ENCODE measurements at places on chromosomes 11 and 22.

DNA sequence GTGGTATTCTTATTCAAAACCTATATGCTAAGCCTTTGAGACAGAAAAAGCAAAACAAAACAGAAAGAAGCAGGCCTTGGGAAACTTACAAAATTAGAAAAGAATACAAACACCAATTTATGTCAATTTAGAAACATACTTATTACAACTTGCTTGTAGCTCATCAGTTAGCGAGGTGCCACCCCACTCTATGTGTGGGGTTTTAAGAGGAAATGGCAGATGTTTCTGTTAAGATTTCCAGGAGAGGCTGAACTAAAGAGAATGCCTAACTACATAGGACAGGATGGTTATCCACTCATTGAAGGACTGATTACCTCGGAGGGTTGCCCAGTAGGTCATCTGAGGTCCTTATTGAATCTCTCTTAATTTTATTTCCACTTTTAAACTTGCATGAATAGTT is 302.0 kb downstream of the ETS1 start:
- no peak for DNase-seq

DNA sequence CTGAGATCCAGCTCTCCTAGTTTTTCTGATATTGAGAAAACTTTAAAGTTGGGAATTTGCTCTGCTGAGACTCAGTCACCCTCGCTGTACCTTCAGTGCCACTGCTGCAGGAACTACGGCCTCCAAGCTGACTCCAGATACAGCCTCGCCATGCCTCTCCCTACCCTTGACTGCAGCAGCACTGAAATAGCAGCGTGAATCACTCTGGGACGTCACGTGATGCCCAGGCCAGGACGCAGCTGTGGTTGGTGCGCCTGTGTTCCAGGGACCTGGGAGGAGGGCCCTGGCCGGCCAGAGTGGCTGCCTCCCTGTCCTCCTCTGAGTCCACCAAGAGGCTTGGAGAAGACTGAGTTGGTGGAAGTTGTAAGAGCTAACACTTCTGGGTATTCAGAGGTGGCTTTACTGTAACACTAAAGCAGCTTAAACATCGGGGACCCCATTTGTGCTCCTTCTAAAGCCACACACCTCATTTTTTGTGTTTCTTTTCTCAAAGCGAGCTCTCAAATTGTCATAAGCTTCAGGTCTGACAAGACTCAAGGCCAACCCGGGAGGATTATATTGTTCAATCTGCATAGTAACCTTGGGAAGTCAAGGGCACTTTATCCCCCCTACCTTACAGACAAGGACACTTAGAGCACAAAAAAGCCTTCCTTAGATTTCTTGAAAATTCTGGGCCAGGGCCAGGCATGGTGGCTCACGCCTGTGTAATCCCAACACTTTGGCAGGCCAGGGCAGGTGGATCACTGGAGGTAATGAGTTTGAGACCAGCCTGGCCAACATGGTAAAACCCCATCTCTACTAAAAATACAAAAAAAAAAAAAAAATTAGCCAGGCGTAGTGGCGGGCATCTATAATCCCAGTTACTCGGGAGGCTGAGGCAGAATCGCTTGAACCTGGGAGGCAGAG is 4.2 kb upstream of the STIP1 start:
- DNase-seq = peak; percentile 91

GRCh38 chr11:112523951-112524350 is 263.3 kb upstream of the PLET1 start:
- no peak for DNase-seq

GRCh38 chr11:128260398-128260797 is 327.0 kb downstream of the ETS1 start:
- no peak for DNase-seq

GRCh38 chr11:8251616-8252295 is 11.9 kb downstream of the LMO1 start:
- DNase-seq = no peak

GRCh38 chr11:20068691-20069090 is 91.6 kb downstream of the DBX1 start:
- DNase-seq = no peak

DNA sequence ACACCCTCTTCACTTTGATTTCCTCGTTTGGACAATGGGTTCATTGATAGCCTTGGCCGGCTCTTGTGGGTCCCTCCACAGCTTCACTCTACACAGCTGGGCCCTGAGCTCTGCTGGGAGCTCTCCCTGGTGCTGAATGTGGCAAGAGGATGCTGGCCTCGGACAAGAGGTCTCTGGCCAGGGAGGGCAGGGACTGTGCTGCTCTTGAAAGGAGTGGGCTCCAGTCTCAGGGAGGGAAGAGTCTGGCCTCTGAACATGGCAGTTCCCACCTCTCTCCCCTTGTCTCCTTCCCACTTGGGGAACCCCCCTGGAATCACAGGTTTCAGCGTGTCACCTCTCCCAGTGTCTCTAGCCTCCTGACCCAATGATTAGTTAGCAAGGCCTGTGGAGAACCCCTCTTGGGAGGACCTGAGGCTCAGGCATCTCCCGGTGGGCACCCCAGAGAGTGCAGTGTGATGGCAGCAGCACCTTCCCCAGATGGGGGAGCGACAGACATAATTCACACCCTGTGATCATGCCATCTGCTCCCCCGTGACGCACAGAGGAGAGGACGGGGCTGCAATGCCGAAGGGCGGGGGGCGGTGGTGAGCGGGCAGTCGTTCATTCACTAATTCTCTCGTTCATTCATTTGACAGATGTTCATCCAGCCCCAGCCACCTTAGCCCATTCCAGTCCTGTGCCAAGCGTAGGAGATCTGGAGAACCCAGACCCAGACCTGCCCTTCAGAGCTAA is 2.8 kb upstream of the CABP7 start:
- DNase-seq = peak; percentile 65

DNA sequence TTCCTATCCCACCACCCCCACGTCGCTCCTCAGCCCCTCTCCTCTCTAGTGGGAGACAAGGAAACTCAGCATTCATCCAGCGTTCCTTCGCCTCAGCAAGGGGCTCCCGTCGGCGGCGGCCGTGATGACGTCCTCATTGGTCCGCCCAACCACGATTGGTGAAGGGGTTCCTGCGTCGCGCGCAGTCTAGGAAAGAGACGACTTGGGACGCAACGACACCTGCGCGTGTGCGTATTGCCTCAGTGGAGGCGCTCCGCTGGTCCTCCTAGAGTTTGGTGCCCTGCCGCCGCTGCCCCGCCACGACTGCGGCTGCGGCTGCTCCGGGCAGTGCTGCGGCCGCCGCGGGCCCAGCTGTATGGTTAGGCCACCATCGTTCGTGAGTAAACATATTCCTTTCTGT is 56.6 kb downstream of the CCDC81 start:
- DNase-seq = peak; percentile 19

DNA sequence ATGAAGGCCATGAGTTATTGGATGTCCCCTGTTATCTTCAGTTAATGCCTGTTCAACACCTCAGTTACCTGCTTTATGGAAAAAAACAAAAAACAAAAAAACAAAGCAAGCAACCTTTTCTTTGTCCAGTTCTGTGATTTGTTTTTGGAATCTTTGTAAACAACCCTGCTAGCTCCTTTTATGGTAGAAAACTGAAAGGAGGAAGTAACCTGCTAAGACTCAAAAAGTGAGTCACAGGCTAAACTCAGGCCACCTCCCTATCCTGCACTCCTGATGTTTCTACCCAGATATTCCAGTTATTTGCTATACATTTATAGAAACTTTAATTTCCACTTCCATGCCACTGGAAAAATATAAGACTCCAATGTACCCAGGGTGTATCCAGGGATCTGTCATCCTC is 20.6 kb upstream of the TLCD5 start:
- peak; percentile 33 for DNase-seq

DNA sequence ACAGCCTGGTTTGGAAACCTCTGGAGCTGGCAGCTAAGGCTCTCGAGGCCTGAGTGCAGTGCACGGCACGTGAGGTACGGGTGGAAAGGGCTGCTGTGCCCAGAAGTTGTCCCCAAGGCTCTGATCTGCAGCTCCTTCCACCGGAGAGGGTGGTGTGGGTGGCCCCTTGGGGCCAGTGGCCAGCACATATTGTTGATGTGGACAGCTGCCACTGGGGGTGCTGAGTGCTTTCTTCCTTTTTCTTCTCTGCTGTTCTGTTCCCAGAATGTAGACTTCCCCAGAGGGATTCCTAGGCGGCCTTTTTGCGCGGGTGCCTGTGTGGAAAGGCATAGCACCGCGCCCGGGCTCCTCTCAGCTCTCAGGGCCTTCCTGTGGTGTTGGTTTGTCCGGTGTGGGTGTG is 1476.5 kb downstream of the TBC1D22A start:
- no peak for DNase-seq

- DNase-seq = no peak
Measured at GRCh38 chr11:87974797-87975196, 200.4 kb downstream of the RAB38 start.

- no peak for DNase-seq
Measured at GRCh38 chr11:118699506-118700220, 20.2 kb upstream of the TREH start.

- peak; percentile 63 for DNase-seq
Measured at GRCh38 chr22:38831166-38831945, 12.5 kb downstream of the NPTXR start.

DNA sequence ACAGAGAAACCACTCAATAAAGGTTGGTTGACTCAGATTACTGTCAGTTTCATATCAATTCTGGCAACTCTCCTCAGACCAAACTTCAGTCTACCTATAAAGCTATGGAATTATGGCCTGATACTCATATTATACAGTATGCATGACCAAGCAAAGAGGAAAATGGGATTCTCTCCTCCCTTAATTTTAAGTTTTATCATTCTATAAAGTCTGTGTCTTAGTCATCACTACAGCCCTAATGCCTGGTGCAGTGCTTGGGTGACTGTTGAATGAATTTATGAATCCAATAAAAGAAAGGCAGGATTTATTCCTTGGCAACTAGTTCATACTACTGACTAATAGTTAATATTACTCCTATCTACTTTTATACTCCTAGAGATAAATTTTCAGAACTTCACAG is 37.6 kb upstream of the GRAMD1B start:
- DNase-seq = no peak

DNA sequence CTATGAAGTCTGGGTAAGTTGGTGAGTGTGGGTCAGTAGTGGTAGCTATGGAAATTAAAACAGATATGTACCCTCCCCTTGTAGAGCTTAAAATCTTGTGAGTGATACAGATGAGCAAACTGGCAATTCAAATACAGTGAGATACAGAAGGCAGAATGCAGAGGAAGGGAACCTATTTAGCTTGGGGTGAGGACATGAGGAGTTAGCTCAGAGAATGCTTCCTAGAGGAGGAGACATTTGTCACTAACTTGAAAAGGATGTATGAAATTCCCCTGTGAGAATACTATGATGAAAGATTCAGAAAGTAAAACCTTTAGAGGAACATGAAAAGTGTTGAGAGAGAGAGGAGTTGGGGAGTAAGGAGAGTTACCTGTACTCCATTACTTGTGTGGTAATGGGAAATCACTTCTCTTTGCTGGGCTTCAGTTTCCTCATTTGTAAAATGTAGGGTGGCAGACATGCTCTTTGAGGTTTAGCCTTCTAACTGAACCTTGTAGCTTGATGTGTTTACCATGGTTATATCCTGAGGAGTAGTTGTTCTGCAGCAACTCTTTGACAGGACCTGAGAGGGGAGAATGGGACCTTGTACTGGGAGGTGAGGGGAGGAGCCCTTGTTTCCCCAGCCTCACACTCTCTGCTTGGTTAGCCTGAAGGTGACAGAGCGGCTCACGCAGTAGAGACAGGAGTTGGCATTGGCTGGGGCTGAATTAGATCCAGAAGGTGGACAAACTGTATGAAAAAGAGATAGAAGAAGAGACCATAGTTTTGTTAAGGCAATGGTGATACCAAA is 17.9 kb downstream of the SWAP70 start:
- no peak for DNase-seq

GRCh38 chr11:69274531-69275016 is 19.4 kb upstream of the MYEOV start:
- DNase-seq = no peak

DNA sequence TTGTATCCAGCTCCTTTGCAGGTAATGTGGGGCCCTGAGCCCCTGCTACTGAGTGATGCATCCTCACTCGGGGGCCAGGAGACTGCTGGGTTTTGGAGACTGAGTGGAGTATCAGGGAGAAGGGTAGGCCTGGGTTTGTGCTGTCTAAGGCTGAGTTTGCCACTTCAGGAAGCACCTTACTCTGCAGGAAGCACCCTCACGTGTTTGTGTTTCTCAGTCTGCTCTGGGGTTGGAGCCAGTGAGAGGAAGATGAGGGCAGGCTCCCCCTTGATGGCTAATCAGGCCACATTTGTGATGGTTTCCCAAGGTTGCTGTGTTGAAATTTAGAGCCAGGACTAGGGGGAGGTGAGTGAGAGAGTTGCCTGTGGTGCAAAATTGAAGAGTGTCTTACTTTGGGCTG is 13.7 kb upstream of the THY1 start:
- no peak for DNase-seq

Measured in fibroblast of skin of right biceps (primary cell).